Cerebellum (tissue), 4 donors: ENCODE measurements at places on chromosomes 2 and 18. TPM values are rescaled to one million over a fixed set of nuclear protein-coding genes. Genes with fewer than 3 reads are reported as not detected.

DNA sequence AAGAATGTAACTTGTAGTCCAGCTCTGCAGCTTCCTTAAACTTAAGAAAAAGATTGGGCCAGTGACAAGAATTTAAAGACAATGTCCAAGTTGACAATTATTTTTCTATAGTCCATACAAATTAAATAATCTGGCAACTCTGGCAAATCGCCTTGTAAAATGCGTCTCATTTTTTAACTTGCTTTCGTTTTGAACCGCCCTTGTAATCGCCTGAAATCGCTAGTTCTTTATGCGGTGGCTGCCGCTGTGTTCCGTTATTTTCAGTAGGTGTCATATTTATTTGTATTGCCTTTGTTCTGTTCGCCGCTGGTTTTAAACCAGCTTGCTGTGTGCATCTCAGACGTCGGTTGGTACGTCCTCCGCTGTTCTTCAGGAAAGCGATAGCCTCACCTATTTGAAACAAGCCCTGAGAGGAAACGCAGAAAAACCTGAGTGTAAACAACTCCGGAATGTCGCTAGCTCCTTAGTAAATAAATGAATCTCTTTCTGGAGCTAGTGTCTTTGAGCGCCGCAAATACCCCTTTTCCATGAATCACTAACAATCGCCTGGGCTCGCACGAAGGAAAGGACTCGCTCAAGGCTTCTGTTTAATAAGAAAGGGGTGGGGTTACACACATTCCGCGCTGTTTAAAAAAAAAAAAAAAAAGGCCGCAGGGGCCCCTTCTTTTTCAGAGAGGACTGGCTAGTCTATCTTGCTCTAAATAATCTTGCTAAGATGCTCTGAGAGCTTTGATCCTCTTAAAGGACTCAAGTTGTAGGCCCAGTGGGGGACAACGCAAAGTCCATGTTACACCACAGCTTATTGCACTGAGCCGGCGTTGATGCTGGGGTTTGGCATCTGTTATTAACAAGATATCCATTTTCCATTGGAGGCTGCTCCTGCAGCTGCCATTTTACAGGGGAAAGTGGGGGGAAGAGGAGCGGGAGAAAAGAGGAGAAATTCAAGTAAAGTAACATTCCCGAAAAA, 3.0 kb downstream of the HOXD8 start:
- no peak for DNase-seq

DNA sequence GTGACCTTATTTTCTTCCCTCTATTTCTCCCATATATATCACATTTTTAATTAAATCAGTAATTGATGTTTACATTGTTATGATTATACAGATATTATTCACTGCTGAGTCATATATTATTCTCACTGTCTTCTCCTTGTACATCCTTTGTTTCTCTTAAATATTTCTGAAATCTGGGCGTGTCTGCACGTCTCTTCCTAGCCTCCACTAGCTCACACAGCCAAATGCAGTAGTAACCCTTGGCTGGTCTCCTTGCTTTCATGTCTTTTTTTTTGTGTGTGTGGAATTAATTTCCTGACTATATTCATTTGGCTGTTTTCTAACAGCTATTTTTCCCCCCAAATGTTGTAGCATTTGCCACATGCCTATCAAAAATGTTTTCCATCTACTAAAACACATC, 15.8 kb downstream of the CCNYL1 start:
- no peak for DNase-seq

GRCh38 chr2:24632172-24632571, 141.1 kb downstream of the NCOA1 start:
- DNase-seq, result no peak

DNA sequence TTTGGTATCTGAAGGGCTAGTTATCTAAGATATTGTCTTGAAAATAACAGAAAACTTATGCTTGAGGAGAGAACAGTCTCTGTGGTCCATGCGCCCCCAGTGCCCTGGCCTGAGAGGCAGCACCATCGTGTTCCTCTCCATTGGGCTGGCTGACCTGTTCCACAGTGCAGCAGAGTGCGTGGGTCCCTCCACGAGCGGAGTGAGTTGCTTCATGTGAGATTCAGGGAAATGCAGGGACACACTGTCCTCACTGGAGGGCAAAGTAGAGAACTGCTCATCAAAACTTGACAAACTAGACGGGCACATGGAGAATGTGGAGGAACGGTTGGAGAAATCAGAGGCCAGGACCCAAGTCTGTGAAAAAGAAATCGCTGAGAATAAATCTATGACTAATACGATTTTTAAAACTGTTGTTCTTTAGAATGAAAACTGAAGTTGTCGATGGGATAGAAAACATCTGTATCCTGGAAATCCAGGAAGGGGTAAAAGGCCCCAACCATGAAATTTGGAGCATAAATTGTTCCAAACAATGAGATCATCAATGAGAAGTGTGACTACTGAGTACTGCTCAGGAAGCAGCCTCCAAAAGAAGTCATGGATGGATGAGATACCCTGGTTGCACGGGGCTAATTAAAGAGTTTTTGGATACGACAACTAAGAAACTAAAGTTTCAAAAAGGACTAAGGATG, 58.1 kb downstream of the REV1 start:
- DNase-seq, result no peak

- DNase-seq, result no peak
Observed at GRCh38 chr2:55970500-55970899, 46.9 kb upstream of the EFEMP1 start.

DNA sequence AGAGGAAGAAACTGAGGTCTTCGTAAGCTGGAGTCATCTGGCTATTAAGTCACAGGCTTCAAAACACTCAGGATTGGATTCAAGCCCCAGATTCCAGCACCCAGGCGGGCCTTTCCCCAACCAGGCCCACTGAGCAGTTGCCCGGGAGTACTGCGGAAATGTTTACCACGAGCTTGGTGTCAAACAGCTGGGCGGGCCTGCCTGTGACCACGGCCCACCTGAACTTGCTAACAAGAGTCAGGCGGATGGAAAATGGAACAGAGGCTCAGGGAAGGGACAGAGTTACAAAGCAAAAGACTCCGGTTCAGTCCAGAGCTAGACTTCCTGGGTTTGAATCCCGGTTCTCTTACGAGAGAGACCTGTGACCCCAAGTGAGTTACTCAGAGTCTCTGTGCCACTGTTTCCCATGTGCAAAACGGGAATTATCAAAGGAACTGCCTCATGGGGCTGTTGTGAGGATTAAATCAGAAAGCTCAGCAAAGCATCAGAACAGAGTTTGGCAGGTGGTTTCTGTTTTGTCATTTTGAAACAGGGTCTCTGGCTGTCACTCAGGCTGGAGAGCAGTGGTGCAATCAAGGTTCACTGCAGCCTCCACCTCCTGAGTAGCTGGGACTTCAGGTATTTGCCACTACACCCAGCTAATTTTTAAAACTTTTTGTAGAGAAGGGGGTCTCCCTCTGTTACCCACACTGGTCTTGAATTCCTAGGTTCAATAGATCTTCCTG, 49.0 kb upstream of the TFCP2L1 start:
- no peak for DNase-seq

- DNase-seq, result no peak
Observed at GRCh38 chr18:48295586-48296311, 113.4 kb downstream of the ZBTB7C start.

- DNase-seq, result no peak
Observed at GRCh38 chr18:63099848-63100629, 219.5 kb downstream of the BCL2 start.

GRCh38 chr2:190052307-190052706, 10.2 kb downstream of the MSTN start:
- no peak for DNase-seq

- no peak for DNase-seq
Observed at GRCh38 chr18:22179631-22180030, 10.2 kb downstream of the GATA6 start.

The L3MBTL4 gene
- 2.9 TPM for total RNA-seq

The C2orf49 gene
- 24.3 TPM for total RNA-seq

The NRBP1 gene
- 65.9 TPM for total RNA-seq

The PLEKHM3 gene
- 32.6 TPM for total RNA-seq
